ENCODE measurements at places on chromosomes 2 and 18.

- DNase-seq, result no peak
Measured at GRCh38 chr18:60838677-60839076, 466.1 kb upstream of the MC4R start.

DNA sequence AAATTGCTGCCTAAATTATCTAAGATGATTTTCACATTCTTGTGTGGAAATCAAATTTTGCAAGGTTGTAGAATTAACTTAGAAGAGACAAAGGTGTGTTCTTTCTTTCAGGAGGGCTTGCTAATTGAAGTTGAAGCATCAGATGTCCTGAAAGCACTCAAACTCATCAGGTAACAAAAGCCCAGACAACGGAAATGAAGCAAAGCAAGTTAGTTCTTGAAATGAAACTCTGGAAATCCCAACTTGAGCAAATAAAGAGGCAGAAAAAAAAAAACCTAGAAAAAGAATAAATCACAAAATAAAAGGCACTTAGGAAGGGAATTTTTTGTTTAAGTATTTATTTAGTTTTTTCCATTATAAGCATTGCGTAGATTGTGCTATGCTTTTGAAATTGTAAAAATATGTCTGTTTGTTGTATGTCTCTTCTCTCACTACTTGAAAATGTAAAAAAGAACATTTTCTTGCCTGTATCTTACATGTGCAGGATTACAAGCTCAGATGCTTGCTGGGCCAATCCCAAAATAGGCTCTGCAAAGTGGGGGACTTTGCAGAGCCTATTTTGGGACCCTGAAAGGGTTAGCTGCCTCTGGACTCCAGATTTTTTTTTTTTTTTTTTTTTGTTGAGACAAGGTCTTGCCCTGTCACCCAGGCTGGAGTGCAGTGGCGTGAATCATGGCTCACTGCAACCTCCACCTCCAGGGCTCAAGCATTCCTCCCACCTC lies 46.7 kb downstream of the FAM161A start:
- DNase-seq, result no peak

DNA sequence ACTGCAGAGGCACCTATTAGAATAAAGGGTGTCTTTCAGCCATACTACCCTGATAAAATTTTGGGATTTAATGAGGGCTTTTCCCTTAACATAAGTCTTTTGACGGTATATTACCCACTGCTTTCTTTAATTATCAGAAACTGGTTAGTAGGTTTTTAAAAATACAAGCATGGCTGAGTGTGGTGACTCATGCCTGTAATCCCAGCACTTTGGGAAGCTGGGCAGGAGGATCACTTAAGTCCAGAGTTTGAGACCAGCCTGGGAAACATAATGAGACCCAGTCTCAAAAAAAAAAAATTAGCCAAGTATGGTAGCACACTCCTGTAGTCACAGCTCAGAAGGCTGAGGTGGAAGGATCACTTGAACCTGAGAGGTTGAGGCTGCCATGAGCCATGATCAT lies 16.1 kb downstream of the CPSF3 start:
- DNase-seq, result no peak

- peak; percentile 45 for DNase-seq
Measured at GRCh38 chr2:17544256-17544655, 3.8 kb downstream of the VSNL1 start.

DNA sequence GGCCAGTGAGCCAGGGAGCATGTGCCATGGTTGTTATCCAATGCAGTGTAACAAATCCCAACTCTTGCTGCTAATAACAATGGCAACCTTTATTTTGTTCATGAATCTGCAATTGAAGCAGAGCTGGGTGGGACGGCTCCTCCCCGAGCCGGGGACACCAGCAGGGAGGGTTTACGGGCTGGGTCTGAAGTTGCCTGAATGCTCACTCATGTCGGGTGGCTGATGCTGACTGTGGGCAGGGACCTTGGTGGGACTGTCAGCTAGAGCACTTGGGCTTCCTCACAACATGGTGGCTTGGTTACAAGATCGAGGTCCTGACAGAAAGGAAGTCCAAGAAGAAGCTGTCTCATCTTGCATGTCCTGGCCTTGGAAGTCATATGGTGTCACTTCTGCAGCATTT lies 264.5 kb downstream of the NDUFA10 start:
- DNase-seq, result no peak

DNA sequence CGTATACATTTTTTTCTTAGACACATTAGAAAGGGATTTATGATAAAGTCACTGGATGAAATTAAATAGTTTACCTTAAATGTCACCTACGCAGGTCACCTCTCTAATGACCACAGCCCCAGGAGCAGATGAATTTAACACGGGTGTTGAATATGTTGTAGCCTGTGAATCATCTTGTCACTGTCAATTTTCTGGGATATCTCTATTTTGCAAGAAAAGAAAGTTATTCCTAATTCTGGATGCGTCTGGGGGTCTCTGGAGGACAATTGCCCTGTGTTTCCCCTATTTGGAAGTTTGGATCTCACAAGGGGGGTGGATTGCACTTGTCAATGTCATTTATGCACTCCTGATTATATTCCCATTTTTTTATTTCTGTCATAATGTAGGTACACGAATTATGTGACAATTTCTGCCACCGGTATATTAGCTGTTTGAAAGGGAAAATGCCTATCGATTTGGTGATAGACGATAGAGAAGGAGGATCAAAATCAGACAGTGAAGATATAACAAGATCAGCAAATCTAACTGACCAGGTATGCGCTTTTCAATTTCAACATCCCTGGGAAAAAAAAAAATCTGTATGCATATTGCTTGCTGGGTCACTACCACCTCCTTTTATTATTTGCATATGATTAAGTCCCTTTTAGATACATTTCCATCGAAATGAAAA lies 7.7 kb downstream of the MEIS1 start:
- DNase-seq, result no peak

DNA sequence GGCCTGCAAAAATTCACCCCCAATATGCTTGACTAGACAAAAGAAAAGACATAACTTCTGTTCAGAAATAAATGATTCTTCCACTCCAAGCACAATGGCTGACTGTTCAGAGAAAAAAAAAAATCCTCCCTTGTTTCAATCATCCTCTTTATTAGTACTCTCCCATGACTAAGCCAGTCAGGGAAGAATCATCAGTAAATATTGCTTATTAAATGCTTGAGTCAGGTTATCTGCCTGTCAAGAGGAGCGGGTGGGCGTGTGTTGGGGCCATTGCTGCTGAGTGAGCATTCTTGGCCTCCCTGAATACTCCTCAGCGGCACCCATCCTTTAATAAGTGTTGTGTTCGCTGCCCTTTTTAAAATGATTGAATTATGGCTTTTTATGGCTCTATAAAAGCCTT lies 1334.8 kb upstream of the CELF4 start:
- no peak for DNase-seq

DNA sequence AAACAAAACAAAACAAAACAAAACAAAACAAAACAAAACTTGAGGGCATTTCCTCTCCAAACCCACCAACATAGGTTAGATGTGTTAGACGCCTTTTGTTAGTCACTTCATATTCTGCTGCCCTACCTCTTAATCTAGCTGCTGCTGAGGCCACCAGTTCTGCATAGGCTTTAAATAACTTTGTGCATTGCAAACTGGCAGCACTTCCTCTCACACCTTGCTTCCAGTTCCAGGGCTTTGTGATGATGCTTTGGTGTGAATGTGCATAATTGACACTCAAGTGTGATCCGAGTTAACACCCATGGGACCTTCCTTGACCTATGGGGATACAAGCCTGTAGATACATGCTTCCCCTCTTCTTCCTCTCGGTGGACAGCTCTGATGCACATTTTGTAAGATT lies 2.3 kb upstream of the SERPINB11 start:
- no peak for DNase-seq

GRCh38 chr2:27912512-27912911 lies 22.0 kb downstream of the BABAM2 start:
- DNase-seq, result no peak

DNA sequence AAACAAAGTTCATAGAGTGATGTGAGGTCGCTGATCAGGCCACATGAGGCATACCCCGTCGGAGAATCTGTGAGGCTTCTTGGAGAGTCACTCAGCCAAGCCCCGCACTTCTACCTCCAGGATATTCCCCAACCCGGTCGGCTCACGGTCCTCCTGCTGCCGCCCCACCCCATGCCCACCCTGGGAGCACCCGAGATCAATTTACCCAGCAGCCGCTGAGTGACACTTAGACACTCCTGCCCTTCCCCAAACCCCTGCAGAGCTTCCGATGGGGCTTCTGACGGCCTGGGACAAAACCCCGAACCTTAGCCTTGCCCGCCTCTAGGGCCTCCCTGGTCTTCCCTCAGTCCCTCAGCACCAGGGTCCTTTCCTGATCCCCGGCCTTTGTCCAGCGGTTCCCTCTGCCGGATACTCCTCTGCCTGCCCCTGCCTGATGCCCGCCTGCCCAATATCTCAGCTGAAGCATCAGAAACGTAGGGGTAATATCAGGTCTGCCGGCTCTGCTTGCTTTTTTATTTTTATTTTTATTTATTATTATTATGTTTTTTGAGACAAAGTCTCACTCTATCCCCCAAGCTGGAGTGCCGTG lies 18.9 kb upstream of the OTOS start:
- DNase-seq, result no peak

DNA sequence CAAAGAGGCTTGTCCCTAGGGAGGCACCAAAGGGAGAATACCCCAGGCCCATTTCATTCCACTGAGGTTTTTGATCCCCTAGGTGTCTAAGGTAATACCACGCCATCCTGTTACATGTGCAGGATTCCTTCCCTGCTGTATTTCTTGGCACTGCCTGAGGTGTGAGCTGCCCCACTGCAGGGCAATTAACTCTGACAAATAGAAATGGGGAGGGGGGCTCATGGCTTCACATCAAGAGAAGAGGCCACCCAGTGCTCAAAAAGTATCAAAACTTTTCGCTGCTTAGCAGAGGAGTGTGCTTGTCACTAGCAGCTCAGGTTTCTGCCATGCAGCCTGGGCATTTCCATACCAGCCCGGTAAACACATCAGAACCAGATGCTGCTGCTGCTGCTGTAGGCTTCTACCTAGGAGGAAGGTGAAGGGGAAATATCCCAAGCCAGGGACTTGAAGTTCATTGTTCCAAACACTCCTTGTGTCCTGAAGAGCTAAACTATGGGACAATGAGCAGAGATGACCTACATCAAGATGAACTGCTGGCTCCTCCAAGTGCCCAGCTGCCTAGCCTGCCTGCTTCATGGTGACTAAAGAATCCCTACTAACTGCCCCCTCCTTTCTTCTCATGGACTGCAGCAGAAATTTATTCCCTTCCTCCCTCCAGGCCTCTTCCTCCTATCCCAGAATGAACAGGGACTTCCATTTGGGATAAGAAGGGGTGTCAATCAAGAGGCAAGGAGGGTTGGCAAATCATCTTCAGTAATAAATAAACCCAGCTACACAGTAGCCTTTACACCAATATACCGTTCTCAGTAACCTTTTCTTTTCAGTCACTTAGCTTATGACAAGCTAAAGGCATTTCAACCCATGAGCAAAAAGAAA lies 16.4 kb downstream of the POU3F3 start:
- no peak for DNase-seq

DNA sequence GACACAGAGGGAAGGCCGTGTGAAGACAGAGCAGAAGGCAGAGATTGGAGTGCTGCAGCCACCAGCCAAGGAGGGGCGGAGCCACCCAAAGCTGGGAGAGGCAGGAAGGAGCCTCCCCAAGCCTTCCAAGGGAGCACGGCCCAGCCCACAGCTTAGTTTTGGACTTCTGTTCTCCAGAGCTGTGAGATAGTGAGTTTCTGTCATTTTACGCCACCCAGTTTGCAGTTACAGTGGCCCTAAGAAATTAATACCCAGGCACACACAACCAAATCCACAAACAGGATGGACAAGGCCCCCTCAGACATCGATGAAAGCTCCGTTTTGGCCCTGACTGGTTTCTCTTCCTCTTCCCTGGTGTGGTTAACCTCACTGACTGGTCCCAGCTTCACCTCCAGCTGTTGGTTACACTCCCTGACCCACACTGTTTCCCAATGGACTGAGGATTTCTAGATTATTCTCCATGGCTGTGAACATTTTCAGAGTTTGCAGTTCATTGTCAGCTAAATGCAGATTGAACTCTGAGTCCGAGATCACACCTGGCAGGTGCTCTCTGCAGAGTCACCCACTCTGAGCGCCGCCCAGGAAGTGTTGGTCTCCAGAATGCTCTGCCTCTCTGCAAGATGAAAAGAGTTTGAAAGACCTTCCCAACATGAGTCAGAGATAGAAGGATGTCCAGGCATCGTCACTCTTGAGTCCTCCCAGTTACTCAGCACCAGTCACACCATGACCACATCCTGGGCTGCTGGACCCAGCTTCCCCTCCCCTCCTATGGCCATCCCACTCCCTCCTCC lies 100.2 kb downstream of the TWIST2 start:
- peak; percentile 63 for DNase-seq

Data from LoVo (cell line).